Left cardiac atrium (tissue), 4 donors: ENCODE measurements at places on chromosomes 1 and 21. TPM values are rescaled to one million over a fixed set of nuclear protein-coding genes. Genes with fewer than 3 reads are reported as not detected.

Gene TTC34
- 0.53 TPM for total RNA-seq

Gene TTC39A
- total RNA-seq: 14.8 TPM

Gene SH2D1B
- total RNA-seq: 0.13 TPM

Gene VWA5B1
- total RNA-seq: 0.16 TPM

Gene CFAP45
- 1.6 TPM for total RNA-seq

Gene TPTE
- not detected for total RNA-seq

Gene CHIA
- not detected for total RNA-seq

Gene CAMK1G
- total RNA-seq: 0.31 TPM

Gene ZNF593OS
- total RNA-seq: not detected

Gene PTGER3
- total RNA-seq: 22.6 TPM

- DNase-seq: no peak
Observed at GRCh38 chr1:163054181-163054591, 15.0 kb upstream of the RGS4 start.

- no peak for DNase-seq
Observed at GRCh38 chr1:147273409-147274336, 31.2 kb downstream of the CHD1L start.

DNA sequence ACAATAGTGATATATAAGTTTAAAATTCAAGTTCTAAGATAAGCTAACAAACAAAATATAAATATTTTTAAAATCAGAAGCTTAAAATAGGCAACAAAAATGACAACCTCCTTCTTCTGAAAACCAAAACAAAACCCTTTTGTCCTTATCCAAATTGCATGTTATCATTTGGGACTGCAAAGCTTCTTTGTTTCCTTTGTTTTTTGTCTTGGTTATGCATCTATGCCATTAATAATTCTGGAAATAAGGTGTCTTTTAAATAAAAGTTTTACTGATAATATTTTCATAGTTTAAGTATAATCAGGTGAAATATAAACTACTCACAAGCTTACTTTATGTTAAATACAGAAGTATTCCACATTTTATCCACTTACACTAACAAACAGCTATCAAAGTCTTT lies 20.5 kb downstream of the ADSS2 start:
- DNase-seq: no peak

- peak; percentile 56 for DNase-seq
Observed at GRCh38 chr1:228178737-228179684, 13.4 kb downstream of the IBA57 start.

DNA sequence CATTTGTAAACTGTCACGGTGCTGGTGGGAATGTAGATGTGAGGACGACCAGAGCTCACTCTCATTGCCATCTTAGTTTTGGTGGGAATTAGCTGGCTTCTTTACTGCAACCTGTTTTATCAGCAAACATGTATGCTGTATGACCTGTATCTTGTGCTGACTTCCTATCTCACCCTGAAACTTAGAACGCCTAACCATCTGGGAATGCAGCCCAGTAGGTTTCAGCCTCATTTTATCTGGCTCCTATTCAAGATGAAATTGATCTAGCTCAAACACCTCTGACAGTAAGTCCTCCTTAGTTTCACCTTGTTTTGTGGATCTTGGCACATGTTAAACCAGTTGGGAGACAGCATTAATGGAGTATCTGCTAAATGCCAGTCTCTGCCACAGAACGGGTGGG lies 174.6 kb downstream of the HLX start:
- DNase-seq: no peak

DNA sequence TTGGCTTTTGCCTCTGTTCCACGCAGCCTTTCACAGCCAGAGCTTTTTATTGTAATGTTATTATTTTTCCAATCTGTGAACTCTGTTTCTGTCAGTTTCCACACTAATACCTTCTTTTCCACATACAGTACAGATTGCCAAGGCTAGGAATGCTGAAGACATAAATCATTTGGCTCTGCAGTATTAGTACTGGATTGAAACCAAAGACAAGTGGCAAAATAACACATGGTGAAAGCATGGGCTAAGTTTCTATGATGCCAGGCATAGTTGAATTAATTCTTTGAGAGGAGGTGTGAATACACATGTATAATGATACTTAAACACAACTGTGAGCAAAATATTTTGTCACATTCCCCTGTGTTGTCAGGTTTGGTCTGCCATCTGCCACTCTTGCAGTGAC lies 73.5 kb downstream of the TMEM200B start:
- DNase-seq: no peak

GRCh38 chr1:42586016-42586415 lies 72.2 kb upstream of the PPIH start:
- DNase-seq: no peak

DNA sequence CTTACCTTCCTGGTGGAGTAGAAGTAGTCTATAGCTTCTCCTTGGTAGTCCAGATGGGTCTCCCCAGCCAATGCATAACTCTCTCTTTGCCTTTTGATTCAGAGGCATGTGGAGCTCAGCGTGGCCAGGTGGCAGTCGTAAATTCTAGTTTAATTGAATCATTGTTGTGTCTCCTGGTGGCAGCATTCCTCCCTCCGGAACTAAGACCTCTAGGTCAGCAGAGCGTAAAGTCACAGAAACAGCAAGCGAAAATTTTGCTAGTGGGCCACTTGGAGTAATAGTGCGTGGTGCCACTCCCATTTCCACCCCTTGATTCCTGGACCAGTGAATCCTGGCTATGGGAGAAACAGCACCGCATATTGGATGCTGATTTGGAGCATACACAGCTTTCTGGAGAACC lies 3.9 kb upstream of the TMPRSS2 start:
- no peak for DNase-seq

DNA sequence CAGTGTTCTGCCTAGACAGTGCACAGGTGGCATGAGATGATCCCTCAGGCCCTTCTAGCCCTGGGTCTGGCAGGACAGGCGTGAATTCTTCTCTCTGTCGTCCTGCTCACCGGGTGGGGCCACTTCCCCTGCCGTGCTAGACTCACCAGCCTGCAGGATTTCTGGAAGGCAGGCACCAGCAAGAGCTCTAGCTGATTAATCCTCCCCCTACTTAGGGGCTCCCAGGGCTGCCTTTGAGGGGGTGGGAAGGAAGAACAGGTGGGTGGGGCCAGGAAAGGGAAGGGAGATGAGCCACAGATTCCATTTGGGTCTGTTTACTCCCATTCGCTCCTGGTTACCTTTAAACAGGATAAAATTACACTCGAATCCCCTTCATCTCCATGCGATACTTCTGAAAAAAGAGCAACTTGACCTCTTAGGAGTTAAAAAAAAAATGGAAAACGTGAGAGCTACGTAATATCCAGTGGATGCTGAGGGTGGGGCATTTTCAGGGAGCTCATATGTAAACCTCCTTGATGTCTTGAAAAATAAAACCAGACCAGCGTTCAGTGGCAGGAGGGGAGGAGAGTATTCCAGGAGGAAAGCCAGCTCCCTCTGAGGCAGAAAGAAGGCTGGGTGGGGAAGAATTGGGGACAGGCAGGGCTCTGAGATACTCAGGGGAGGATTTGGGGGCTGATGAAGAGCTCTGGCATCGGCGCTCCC lies 665.5 kb downstream of the PTPRU start:
- no peak for DNase-seq

- no peak for DNase-seq
Observed at GRCh38 chr1:17232759-17233661, 15.9 kb upstream of the PADI3 start.

GRCh38 chr1:43605766-43606165 lies 44.2 kb upstream of the KDM4A start:
- no peak for DNase-seq

GRCh38 chr1:200520735-200521134 lies 99.8 kb downstream of the KIF14 start:
- DNase-seq: no peak

GRCh38 chr1:44220001-44220751 lies 6.9 kb downstream of the DMAP1 start:
- DNase-seq: no peak

- no peak for DNase-seq
Observed at GRCh38 chr1:22776035-22776613, 65.5 kb downstream of the EPHB2 start.
